Breast epithelium (tissue), 4 donors: ENCODE measurements at places on chromosomes 11 and 22. TPM values are rescaled to one million over a fixed set of nuclear protein-coding genes. Genes with fewer than 3 reads are reported as not detected.

DNA sequence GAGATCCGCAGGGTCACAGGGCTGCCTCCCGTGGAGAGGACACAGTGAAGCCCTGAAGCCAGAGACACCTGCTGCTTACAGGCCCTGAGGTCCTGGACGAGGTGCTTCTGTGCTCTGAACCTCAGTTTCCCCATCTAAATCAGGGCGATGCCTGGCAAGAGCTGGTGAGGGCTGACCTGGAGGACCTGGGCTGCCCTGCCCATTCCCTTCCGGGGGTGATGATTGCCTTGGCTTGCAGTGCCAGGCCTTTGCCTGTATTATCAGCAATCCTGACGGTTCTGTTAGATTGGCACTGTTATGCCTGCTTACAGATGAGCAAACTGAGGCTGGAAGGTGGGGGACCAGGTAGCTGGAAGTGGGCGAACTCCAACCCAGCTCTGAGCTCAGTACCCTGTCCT lies 7.8 kb upstream of the GTSE1 start:
- no peak for DNase-seq
- peaks cover 11% of the 10 kb centered on the region for H3K36me3 ChIP-seq
- no peak overlapping the region for H3K4me3 ChIP-seq
- no peaks in the 10 kb centered on the region for H3K27me3 ChIP-seq
- no peak overlapping the region for H3K27ac ChIP-seq

GRCh38 chr11:85735876-85736460 lies 50.0 kb upstream of the CCDC89 start:
- H3K36me3 ChIP-seq = no peaks in the 10 kb centered on the region
- H3K27ac ChIP-seq = no peak overlapping the region
- H3K27me3 ChIP-seq = no peaks in the 10 kb centered on the region

The OR9G1 gene
- total RNA-seq = not detected

GRCh38 chr11:34476849-34477248 lies 36.7 kb downstream of the ELF5 start:
- no peak overlapping the region for H3K27ac ChIP-seq
- DNase-seq = no peak
- no peaks in the 10 kb centered on the region for H3K27me3 ChIP-seq
- no peak overlapping the region for H3K4me3 ChIP-seq
- no peaks in the 10 kb centered on the region for H3K36me3 ChIP-seq

GRCh38 chr11:22768281-22768680 lies 61.3 kb downstream of the SVIP start:
- H3K4me3 ChIP-seq = no peak overlapping the region
- no peaks in the 10 kb centered on the region for H3K36me3 ChIP-seq
- H3K4me1 ChIP-seq = no peaks in the 10 kb centered on the region
- H3K27me3 ChIP-seq = no peaks in the 10 kb centered on the region

The NLRP6 gene
- 0.59 TPM for total RNA-seq

GRCh38 chr11:88575916-88576315 lies 238.4 kb upstream of the CTSC start:
- no peaks in the 10 kb centered on the region for H3K27me3 ChIP-seq
- H3K27ac ChIP-seq = no peak overlapping the region
- DNase-seq = no peak
- H3K4me3 ChIP-seq = no peak overlapping the region

The OR56A4 gene
- total RNA-seq = not detected

The PANX3 gene
- total RNA-seq = not detected

The TMPRSS4 gene
- not detected for total RNA-seq

DNA sequence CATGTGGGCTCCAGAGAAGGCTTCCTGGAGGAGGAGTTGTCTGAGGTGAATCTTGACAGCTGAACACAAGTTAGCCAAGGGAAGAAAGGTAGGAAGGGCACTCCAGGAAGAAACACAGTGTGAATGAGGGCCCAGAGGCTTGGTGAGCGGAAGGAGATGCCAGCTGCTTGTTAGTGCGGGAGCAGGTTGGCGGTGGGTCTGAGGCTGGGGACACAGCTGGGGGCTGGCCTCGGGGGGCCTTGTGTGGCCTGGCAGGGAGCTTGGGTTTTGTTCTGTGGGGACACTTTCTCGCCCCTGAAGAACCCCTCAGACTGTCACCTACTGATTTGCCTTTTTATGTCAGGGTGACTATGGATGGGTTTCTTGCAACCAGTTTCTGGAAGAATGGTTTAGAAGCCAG lies 160.0 kb downstream of the ST3GAL4 start:
- H3K27me3 ChIP-seq = no peaks in the 10 kb centered on the region
- no peak for DNase-seq
- no peaks in the 10 kb centered on the region for H3K4me1 ChIP-seq
- H3K4me3 ChIP-seq = no peak overlapping the region
- H3K36me3 ChIP-seq = no peaks in the 10 kb centered on the region

The PATZ1 gene
- 15.4 TPM for total RNA-seq

The OR52E5 gene
- total RNA-seq = not detected

DNA sequence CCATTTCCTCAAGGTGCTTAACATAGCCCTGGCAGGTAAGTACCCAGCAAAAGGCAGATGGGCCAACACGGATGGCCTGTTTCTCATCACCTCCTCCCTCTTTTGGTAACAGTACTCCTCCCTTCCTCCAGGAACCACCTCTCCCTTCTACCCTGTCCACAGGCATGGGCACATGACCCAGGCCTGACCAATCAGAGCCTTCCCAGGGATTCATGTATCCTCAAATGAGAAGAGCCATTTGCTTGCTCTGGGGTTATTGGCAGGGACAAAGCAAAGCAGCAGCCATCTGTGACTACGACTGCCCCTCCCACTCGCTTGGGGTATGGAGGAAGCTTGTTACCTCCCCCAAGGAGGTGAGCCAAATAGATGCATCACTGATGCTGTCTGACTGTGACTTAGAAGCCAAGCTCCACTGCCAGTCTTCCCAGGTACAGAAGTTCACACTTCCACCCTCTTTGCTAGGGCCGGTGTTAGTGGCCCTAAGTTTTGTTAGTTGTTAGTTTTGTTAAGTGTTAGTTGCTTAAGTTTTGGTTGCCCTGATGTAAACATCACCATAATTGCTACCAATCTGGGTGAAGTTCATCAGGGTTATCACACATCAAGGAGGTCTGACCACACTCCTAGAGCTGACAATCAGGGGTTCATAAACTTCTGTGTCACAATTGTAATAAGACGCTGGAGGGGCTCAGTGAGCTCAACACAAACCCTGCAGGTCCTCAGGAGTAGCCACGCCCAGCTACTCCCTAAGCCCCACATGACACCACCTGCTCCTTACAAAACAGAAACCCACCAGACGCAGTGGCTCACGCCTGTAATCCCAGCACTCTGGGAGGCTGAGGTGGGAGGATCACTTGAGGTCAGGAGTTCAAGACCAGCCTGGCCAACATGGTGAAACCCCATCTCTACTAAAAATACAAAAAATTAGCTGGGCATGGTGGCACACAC lies 57.3 kb downstream of the ARFGAP3 start:
- no peaks in the 10 kb centered on the region for H3K36me3 ChIP-seq
- H3K27ac ChIP-seq = no peak overlapping the region
- H3K27me3 ChIP-seq = no peaks in the 10 kb centered on the region
- no peak overlapping the region for H3K4me3 ChIP-seq

The CEND1 gene
- total RNA-seq = not detected

GRCh38 chr11:62602141-62603071 lies 741 bp upstream of the MTA2 start:
- H3K4me3 ChIP-seq = peak overlapping the region; percentile 63
- peak; percentile 72 for DNase-seq
- peaks cover 22% of the 10 kb centered on the region for H3K4me1 ChIP-seq
- peak overlapping the region; percentile 95 for H3K27ac ChIP-seq
- H3K36me3 ChIP-seq = peaks cover 4% of the 10 kb centered on the region
- H3K27me3 ChIP-seq = no peaks in the 10 kb centered on the region

- no peak overlapping the region for H3K27ac ChIP-seq
- H3K36me3 ChIP-seq = no peaks in the 10 kb centered on the region
- no peak overlapping the region for H3K4me3 ChIP-seq
- DNase-seq = no peak
- H3K4me1 ChIP-seq = no peaks in the 10 kb centered on the region
- H3K27me3 ChIP-seq = no peaks in the 10 kb centered on the region
These were observed 539.2 kb downstream of the ETS1 start for GRCh38 chr11:128048121-128048520.

DNA sequence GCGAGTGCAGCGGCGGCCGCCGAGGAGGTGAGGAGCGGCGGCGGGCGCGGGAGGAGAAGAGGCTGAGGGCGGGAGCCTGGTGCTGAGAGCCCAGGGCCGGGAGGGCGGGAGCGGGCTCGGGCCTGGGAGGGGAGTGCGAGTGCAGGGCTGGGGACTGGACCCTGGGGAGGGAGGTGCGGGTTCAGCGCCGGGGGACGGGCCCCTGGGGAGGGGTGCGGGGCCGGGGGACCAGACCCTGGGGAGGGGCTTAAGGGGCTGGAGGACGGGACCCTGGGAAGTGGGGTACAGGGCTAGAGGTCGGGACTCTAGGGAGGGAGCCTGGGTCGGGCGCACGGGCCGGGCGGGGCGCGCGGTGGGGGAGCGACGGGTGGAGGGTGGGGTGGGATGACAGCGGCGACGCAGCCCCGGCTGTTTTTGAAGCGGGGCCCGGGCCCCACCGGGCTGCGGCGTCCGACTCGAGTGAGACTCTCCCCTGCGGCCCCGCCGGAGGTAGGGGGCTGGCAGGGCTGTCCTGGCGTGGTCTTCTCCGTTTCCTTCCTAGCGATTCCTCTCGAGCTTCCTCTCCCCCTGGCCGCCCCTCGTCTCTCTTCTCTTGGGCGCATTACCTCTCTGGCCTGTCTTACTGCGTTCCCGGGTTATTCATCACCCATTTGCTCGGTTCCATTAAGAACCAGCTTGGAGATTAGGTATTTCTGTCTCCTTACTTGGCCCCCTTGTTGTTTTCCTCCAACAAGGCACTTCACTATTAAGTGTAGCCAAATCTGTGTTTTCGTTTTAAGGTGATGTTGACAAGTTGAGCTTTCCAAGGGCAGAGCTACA lies 754 bp downstream of the NUP50 start:
- H3K27ac ChIP-seq = peak overlapping the region; percentile 75
- H3K4me3 ChIP-seq = peak overlapping the region; percentile 99
- H3K4me1 ChIP-seq = no peaks in the 10 kb centered on the region
- H3K36me3 ChIP-seq = no peaks in the 10 kb centered on the region
- no peak for DNase-seq

The CXCR5 gene
- not detected for total RNA-seq

The KRTAP5-7 gene
- total RNA-seq = 0.16 TPM

DNA sequence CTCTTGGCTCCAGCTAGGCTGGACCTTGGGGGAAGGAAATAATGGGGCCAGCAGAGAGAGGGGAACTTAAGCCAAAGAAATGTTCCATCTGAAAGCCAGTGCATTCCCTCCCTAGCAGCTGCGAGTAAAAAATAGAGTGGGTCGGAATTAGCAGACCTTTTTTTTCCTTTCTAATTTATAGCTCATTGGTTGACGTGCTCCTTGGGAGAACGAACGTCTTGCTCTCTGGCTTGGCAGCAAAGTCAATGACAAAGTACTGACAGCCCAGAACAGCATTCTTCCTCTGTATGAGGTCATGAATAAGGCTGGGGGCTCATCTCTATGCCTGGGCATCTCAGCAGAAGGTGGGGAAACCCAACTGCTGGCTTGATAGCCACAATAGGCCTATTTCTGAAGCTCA lies 65.0 kb downstream of the SEZ6L start:
- no peaks in the 10 kb centered on the region for H3K4me1 ChIP-seq
- DNase-seq = no peak
- H3K27me3 ChIP-seq = peaks cover 17% of the 10 kb centered on the region
- no peaks in the 10 kb centered on the region for H3K36me3 ChIP-seq
- H3K27ac ChIP-seq = no peak overlapping the region
